HS-5 (cell line): ENCODE measurements at places on chromosomes 1 and 21.

DNA sequence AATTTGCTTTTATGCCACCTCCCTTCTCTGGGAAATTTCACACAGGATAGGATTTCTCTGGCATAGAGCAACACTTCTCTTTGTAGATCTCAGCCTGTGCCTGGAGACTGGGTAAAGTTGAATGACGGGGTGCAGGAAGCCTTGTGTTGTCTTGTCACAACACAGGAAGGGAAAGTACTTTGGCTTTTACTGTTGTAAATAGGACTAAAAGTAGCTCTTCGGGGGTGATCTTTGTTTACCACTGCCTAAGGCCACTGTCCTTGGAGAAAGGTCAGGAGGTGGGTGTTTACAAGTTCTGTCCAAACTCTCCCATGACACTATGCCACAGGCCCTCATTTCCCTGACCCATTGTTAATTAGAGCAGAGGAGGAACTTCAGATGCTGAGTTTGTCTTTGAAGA lies 139.7 kb downstream of the FGGY start:
- DNase-seq = no peak

- peak; percentile 65 for DNase-seq
These were observed 42.3 kb upstream of the SYT14 start for GRCh38 chr1:209895709-209896108.

DNA sequence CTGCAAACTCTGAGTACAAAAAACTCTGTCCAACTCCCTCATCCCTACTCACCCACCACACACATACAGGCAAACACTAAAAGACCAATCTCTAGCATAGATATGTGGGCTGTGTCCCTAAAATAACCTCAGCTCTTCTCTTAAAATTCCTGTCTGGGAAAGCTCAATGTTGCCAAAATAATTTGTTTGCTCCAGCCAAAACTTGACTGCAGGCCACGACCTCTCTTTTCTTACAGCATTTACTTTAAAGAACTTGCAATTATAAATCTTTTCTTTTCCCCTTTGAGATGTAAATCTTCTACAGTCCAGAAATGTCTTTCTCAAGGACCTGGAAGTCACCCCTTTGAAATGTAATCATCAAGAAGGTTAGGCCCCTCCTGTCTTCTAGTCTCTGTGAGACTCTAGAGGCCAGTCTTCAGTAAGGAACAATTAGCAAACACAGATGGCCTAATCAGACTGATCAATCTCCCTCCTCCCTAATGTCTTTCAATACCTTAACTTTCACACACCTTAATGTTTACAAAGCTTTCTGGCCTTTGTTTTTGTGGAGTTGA lies 483.6 kb upstream of the RGS18 start:
- no peak for DNase-seq

DNA sequence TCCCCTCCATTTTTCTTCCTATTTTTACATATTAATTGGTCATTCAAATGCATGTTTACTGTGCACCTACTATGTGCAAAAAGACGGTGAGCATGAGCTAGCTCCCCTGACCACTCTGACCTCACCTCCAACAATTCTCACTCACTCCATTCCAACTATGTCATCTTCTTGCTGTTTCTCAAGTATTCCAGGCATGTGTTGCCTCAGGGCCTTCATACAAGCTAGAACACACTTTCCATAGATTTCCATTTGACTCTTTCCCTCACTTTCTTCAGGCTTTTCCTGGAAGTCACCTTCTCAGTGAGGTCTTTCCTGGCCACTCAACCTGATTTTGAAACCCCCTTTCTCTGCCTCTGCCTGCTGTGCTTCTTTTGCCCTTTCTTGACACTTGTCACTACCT lies 32.6 kb downstream of the CHIA start:
- DNase-seq = no peak

DNA sequence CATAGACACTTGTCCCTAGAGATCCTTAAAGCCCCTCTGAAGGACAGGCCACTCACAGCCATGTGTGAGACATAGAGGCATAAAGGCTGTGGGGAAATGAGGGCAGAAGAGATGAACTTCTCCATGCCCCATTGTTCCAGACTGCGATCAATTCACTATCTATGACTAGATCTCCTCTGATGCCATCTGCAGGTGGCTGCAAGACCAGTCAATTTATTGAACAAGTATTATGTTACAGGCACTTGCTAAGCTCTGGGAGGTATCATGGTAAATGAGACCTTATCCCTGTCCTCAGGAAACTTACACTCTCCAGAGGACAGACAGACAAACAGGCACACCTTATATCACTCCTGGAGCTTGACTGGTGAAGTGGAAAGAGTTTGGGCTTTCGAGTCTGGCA lies 22.9 kb downstream of the UBIAD1 start:
- no peak for DNase-seq

- no peak for DNase-seq
These were observed 26.3 kb downstream of the LRRC52 start for GRCh38 chr1:165570078-165570477.

- no peak for DNase-seq
These were observed 66.9 kb upstream of the PRDX6 start for GRCh38 chr1:173410133-173410793.
